GM12891 (cell line): ENCODE measurements at places on chromosomes 4 and X.
A peak's percentile ranks its signal among the peaks of the same experiment; 100 is the strongest.

GRCh38 chr4:88606832-88607231 is 14.6 kb downstream of the HERC3 start:
- DNase-seq = no peak

DNA sequence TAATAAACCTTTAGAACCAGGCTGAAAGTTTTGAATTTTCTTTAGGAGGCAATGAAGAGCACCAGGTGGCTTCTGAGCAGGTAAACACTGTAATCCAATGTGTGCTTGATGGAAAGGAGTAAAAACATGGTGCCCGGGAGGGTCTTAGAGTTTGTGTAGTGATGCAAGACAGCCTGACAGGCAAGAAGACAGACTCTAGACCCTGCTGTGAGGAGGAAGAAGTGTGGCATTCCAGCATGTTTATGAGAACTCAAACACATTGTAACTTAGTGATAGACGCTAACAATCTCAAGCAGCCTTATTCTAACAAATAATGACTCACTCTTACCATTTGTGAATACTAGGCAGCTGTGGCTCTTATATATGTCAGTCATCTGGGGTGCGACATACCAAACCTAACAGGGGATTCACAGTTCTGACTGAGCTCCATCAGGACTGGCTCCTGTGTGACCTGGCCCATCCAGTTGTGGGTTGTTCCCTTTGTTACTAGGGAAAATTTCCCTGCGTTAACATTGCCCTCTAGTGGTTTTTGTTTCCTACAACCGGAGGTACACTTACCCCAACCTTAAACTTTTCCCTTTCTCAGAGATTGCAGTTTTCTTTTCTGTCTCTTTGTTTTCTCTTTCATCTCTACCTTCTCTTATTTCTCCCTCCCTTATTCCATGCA is 53.8 kb downstream of the VSIG4 start:
- no peak for DNase-seq

GRCh38 chr4:184795214-184795844 is 30.4 kb downstream of the ACSL1 start:
- DNase-seq = no peak

DNA sequence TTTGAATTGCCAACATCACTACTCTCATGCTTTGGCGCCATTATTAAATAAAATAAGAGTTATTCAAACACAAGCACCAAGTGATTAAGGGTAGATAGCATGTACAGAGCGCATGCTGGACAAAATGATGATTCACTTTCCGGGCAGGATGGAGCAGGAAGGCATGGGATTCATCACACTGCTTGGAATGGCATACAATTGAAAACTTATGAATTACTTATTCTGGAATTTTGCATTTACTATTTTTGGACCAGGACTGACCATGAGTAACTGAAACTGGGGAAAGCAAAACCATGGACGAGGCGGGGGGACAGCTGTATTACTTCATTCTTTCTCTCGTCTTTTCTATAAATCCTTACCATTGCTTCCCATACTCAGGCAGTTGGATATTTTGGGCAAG is 28.5 kb upstream of the FGF5 start:
- no peak for DNase-seq

DNA sequence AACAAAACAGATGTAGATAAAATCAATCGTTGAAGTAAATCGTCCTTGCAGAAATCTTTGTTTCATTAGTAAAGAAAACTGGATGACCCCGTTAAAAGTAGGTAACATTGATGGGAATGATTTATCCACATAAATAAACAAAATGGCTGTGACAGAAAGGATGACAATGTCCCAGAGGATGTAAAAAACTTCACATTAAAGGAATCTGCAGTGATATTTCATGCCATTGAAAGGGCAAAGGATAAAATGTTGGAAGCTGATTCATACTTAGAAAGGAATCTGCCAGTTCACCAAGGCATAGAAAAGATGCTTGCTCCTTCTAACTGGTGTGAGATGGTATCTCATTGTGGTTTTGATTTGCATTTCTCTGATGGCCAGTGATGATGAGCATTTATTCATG is 24.2 kb upstream of the EPGN start:
- no peak for DNase-seq

DNA sequence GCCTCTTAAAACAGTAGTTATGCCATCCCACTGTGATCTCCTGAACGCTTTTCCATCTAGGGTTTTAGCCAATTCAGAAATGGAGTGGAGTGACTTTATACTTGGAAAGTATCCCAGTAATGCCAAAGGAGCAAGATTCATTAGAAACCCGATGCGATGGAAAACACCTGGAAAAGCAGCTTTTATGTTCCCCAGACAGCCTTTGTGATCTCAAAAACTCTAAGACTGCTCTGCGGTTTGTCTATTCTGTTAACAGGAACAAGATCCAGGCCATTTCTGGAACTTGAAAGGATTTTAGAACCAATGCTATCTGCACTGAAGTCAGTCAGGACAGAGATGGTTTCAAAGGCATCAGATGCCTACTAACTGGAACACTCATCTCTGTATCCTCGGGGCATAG is 145.1 kb downstream of the APBB2 start:
- DNase-seq = no peak

DNA sequence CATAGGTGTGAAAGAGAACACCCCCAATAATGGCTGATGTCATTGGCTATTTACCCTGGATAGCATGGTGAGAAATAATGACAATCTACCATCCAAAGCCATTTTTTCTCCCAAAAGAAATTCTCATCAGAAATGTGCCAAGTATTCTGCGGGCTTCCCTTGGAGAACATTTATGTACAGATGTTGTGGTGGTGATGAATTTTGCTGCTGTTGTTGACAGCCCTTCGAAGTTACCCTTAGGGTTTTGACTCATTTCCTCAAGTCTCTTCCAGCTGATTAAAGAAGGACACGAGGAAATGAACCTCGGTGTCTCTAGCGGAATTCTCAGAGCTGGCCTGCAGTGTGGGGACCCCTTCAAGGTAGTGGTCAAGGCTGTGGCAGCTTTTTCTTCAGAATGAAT is 3.4 kb downstream of the KIT start:
- DNase-seq = no peak

GRCh38 chrX:151753313-151754046 is 18.9 kb downstream of the CNGA2 start:
- DNase-seq = peak; percentile 31

GRCh38 chrX:9271789-9272525 is 192.9 kb upstream of the TBL1X start:
- DNase-seq = no peak

GRCh38 chr4:87622303-87622702 is 14.0 kb downstream of the DSPP start:
- DNase-seq = no peak

DNA sequence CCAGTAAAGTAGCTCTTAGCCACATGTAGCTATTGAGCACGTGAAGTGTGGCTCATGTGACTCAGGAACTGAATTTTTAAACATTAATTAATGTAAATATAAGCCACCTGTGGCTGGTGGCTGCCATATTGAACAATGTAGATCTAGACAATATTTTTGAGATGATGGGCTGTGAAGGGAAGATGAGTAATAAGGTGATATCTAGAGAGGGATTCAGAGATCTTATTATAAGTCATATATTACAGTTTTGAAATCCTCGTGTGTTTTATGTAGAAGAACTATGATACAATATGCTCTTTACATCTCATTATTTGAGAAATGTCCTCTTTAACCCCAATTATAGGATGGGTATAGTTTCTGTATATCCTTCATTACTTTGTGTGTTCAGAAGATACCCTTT is 5.6 kb downstream of the GAR1 start:
- no peak for DNase-seq

DNA sequence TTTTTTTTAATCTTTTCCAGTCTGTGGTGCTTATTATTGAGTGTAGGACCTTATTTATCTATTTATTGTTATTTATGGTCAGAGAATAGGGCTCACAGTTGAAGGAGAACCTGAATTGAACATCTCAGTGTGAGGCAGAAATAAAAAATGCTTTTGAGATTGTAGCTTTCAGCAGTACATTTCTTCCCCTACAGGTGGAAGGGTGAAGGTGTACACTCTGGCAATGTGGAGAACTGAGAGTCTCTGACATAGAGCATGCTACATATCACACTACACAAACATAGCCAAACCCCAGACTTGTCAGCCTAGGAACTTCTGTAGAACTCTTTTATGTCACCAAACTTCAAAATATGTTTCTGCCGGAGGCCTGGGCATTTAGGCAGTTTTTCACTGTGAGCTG is 140.2 kb downstream of the STIM2 start:
- no peak for DNase-seq

GRCh38 chrX:97529536-97530200 is 646.0 kb downstream of the RPA4 start:
- no peak for DNase-seq

GRCh38 chr4:112060212-112060611 is 85.0 kb upstream of the FAM241A start:
- no peak for DNase-seq

GRCh38 chr4:150577796-150578195 is 4.2 kb upstream of the MAB21L2 start:
- DNase-seq = no peak

DNA sequence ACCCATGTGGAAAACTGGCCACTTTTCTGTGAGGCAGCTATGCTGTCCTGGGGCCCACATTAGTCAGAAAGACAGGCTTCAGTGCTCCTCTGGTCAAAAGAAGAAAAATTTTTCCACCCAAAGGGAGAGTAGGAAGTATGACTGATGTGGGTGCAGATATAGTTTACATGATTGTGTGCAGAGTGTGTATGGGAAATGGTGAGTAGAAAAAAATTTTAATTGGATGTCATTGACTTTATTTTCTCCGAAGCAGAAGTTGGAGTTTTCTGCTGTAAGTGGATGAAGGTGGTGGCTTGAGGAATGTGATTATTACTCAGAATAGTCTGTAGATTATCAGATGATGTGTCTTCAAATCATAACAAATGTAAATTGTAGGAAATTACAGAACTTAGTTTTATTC is 241.5 kb upstream of the IGFBP7 start:
- DNase-seq = no peak

GRCh38 chr4:169952236-169953002 is 73.8 kb downstream of the MFAP3L start:
- DNase-seq = no peak

- no peak for DNase-seq
Observed at GRCh38 chrX:39739585-39739984, 358.2 kb downstream of the BCOR start.

GRCh38 chrX:41559235-41560052 is 112.3 kb downstream of the NYX start:
- no peak for DNase-seq

DNA sequence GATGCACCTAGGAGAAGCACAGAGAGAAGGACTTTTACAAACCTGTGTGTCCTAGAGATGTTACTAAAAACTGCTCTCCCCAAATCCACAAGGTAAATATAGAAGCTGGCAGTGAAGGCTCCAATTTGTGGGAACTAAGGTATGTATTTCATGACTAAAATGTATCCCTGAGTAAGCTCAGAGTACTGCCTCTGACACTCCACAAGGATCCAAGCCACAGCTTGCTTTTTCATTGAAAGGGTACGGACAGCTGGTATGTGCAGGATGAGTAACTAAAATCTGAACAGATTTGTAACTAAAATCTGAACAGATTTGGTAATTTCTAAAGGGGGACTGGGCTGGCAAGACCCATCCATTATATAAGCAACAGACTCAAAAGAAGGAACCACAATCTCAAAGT is 187.6 kb downstream of the DCLK2 start:
- no peak for DNase-seq

DNA sequence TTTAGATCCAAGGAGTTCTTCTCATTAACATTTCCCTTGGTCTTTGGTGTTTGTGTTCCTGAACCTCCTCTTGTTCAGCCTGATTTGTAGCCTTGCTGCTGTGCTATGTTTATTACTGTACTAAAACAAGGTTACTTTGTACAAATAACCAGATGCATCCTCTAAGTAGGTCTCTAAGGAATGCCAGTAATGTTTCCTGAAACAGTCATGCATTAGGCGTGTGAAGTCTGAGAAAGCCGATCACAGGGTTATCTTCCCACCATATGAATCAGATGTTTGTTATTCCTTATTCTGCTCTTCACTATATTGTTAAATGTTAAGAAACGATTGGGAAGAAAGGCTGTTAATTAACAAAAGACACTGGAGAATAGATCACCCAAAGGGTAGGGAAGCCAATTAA is 66.9 kb downstream of the GALNTL6 start:
- no peak for DNase-seq

DNA sequence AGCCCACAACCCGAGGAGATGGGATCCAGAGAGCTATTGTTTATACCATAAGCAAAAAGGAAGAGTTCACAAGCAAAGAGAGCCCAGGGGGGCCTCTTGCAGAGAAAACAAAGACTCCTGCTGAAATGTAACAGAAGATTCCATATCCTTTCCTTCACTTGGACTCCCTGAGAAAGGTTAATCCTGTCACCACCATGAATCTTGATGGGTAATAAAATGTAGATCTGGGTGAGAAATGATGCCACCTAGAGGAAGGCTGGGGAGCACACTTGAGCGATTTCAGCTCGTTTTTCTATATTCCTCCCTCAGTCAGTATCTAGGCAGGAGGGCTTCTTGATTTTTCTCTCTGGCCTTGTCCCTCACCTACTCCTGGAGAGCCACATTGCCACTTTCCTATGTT is 10.2 kb upstream of the KCNE5 start:
- no peak for DNase-seq

DNA sequence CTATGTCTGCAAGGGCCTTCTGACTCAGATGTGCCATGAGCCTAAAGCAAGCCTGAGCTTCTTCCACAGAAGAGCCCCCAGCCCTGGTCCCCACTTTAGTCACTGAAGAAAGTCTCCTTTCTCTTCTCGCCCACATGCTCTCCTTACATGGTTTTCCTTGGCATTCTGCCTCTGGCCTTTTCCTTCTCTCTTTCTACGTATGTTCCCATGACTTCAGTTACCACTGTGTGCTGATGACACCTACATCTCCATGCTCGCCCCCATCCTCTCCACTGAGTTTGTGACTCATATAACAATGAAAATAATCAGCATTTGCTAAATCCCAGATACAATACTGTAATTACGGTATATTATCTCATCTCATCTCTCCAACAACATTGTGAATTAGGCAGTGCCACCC is 149.3 kb downstream of the AMMECR1 start:
- no peak for DNase-seq

GRCh38 chr4:499567-499966 is 557 bp downstream of the PIGG start:
- no peak for DNase-seq

GRCh38 chr4:77121736-77122240 is 35.2 kb upstream of the CCNG2 start:
- DNase-seq = no peak

DNA sequence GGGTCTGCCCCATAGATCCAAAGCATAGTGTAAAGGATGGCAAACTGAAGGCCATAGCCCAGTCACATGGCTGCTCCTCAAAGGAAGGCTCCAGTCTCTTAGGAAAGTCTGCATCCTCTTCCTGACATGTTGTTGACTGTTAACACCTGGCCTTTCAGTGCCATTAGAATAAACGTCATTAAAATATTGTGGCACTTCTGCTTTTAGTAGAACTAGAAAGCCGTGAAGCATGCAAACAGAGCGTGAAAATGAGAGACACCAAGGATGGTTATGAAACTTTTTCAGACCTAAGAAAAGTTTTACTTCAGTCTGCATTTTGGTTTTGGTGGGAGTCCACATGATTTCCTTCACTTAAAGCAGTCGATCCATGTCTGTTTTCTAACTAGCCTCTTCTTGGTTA is 41.1 kb upstream of the AFF2 start:
- DNase-seq = no peak
